GM04504 (cell line): ENCODE measurements at places on chromosomes 6 and 20.

DNA sequence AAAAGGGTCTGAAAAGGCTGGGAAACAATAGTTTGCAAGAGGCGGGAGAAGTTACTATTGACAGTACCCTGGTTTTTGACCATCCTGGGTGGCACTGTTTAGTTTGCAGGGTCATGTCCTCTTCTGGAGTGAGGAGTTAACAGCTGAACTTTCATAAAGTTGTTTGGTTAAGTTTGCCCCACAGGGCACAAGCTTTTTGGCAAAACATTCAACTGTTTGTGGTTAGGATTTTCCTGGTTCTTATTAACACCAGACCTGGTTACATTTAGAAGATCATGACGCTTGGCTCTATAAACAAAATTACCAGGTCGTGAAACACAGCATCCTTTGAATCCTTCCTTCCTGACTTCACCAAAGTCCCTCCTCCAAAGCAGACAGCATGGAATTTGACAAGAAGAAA, 106.1 kb downstream of the RIN2 start:
- no peak for DNase-seq

DNA sequence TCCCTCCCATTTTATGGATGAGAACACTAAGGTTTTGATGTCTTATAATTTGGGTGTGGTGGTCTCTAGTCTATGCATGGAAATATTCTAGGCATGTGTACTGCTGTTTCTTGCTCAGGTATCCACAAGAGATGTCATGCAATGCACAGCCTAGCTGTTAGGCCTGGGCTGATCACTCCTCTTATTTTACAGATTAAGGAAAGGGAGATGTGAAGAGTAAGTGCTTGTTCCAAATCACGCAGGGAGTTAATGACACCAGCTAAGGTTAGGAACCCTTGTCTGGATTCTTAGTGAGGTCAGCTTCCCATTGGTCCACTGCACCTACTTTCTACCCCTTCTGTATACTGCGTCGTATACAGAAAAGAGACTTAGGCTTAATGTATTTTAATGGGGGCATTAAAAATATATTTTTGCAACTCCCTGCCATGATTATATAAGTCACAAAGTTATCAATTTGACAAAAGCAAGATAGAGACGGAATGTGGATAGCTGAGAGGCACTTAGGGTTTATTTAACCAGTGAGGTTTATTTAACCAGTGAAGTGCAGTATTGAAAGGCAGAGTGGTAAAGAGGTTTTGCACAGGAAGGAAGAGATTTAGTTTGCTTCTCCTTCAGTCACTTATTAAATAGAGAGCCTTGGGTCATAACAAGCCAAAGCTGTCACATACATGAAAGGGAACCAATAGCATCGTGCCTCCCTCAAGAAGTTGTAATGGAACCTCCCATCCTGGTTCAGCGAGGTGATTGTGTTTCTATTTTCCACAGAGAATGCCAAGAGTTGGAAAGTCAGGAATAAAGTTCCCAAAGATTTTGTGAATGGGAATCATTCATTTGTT, 95.0 kb upstream of the FAM184A start:
- DNase-seq, result no peak

- DNase-seq, result no peak
These were observed 24.3 kb upstream of the MCUR1 start for GRCh38 chr6:13838616-13839015.

GRCh38 chr6:135311446-135312200, 130.5 kb downstream of the MYB start:
- DNase-seq, result no peak

- no peak for DNase-seq
These were observed 34.7 kb upstream of the FKBP1A start for GRCh38 chr20:1427457-1428054.

- DNase-seq, result no peak
These were observed 6.0 kb downstream of the SLC17A9 start for GRCh38 chr20:62958388-62959100.
